Stimulated activated CD4-positive, alpha-beta T cell treated with anti-CD3 and anti-CD28 coated beads, Interleukin-15, amount 100 ng/mL, for 1 hour (primary cell): ENCODE measurements at places on chromosomes 4 and X.

- DNase-seq = no peak
Observed at GRCh38 chrX:80181079-80181478, 166.5 kb downstream of the TBX22 start.

- DNase-seq = no peak
Observed at GRCh38 chr4:61312526-61312925, 112.4 kb downstream of the ADGRL3 start.

DNA sequence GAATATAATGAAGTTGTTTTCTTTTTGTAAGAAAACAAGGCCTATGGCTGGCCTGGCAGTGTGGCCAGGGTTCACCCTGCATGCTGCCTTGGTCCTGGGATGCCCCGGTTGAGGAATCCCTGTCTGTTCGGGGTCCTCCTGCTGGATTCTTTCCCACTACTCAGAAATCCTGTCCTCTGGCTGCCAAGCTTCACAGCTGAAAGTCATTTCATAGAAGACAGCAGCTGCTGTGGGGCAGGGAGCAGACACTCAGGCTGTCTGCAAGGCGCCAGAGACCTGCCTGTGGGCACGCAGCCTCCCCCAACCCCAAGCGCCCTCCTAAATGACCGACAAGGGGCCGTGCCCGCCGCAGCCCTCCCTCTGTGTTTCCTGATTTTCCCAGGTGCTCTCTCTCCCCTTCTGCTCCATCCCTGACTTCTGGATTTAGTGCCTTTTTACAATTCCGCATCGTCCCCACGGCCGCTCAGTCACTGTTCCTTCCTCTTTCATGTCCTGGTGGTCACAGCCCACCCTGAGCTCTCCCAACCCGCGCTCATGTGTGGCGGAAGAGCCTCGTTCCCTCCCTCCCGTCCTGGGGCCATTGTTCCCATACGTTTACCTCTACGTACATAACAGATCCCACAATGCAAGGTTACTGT, 27.5 kb downstream of the ZFYVE28 start:
- DNase-seq = no peak

- no peak for DNase-seq
Observed at GRCh38 chr4:7124689-7125442, 57.0 kb upstream of the GRPEL1 start.

- no peak for DNase-seq
Observed at GRCh38 chr4:188554413-188554812, 415.2 kb downstream of the TRIML1 start.

GRCh38 chr4:168822481-168822880, 187.6 kb downstream of the CBR4 start:
- DNase-seq = no peak

GRCh38 chr4:2924286-2924685, 38.9 kb downstream of the NOP14 start:
- DNase-seq = no peak

- DNase-seq = no peak
Observed at GRCh38 chr4:42396752-42397634, at the start of gene SHISA3. SHISA3 (plus strand) TSS chr4:42397488; CDS start chr4:42398057, 569 bp downstream.
